ENCODE measurements at places on chromosomes 2 and 18.

GRCh38 chr2:234913208-234913626 lies 38.6 kb upstream of the SH3BP4 start:
- DNase-seq, result no peak

- DNase-seq, result peak; percentile 75
These were observed 134.4 kb upstream of the SEC11C start for GRCh38 chr18:59005262-59005661.

DNA sequence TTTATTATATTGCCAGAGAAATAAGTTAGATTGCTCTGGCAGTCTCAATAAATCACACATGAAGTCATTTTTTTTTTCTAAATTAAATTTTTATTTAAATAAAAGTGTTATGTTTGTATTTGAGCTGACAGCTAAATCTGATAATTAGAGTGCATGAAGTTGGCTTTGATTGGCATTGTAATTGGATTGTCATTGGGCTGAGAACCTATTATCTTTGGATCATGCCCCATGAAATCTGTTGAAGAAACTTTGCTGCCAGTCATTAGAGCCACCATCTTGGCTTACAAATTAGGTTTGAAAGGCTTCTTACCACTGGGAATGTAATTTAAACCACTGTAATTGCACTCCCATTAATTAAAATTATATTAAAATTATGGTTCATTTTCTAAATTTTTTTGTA lies 507.9 kb upstream of the FANCL start:
- DNase-seq, result no peak

DNA sequence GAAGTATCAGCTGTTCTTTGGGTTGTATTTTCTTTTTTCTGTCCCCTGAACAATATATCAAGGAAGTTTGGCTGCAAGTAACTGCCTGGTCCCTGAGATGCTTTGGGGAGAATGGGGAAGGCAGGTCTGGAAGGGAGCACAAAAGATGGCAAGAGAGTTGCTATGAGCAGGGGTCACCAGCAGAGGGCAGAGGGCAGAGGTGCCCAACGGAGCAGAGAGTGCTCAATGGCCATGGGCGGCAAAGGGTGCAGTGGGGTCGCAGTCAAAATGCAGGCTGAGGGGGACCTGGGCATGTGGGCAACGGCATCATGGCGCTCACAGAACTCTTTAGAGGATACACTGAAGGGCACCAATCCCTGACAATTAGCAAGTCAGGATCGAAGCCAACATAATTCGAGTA lies 107.7 kb upstream of the ATP8B1 start:
- DNase-seq, result no peak

DNA sequence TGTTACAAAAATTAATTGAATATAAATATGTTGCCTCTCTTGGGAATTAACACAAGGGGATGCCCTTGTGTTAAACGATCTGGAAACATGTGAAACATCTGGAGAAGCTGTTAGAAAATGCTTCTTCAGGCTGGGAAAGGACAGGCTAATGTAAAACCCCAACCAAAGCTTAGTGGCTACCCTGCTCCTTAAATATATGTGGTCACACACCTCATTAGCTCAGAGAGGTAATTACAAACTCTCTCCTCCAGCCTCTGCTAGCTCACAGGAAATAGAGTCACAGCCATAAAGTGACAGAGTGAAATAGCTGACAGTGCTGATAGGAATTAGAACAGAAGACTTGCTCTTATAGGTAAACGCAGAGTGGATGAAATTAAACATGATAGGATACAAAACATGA lies 155.9 kb downstream of the RAB3GAP1 start:
- DNase-seq, result no peak

- DNase-seq, result no peak
These were observed 117.9 kb downstream of the PTRHD1 start for GRCh38 chr2:24675338-24675737.

DNA sequence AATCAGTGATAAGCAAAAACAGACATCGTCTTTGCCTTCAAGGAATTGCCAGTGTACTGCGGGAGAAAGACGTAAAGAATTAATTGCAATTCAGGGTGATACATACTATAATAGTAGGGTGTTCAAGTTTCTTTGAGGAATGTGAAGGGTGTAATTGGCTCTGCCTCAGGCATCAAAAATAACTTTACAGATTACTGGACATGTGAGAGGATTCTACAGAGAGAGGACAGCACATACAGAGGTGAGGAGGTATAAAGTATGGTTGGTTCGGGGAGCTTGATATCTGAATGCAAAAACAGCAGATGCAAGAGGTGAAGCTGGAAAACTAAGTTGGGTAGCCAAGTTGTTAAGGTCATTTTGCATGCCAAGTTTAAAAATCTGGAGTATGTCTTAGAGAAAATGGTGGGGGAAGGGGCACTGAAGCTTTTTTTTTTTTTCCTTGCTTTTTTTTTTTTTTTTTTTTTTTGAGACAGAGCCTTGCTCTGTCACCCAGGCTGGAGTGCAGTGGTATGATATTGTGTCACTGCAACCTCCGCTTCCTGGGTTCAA lies 227.5 kb upstream of the FOSL2 start:
- DNase-seq, result no peak

- no peak for DNase-seq
These were observed 22.5 kb upstream of the TCF4 start for GRCh38 chr18:55610506-55610905.

- DNase-seq, result no peak
These were observed at the start of gene ARMC9 for GRCh38 chr2:231198291-231199173. Gene ARMC9 (plus strand): TSS chr2:231198631. CDS start chr2:231206239, 7,608 bp downstream.

GRCh38 chr2:37918742-37919186 lies 6.3 kb upstream of the RMDN2 start:
- no peak for DNase-seq

GRCh38 chr18:10329101-10329500 lies 125.3 kb upstream of the APCDD1 start:
- peak; percentile 63 for DNase-seq

DNA sequence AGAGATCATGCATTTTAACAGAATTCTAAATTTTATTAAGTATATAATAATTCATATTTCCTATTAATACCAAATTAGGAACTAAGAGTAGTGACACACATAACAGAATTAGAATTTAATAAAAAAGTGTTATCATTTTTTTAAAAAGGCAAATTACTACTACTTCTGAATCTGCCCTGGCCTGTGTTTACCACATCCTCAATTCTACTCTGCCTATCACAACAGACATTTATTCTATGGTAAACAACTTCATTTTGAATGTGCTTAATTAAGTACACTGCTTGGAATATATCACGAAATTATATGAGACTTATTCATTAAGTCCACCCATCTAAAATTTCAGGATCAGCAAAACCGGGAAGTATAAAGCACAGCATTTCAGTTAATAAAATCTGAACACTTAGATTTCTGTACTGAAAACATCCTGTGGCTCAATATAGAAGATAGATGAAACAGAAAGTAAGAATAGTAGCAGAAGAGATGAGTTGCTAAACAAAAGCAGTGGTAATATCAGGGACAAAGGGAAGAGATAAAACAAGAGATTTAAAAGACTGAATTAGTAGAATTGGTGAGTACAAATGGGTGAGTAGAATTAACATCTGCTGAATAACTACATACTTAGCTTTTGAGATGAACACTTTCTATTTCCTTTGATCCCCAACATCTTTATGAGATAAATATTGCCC lies 3.7 kb downstream of the SMC6 start:
- DNase-seq, result no peak

- DNase-seq, result no peak
These were observed 2.2 kb downstream of the SIX3 start for GRCh38 chr2:44943693-44944101.

DNA sequence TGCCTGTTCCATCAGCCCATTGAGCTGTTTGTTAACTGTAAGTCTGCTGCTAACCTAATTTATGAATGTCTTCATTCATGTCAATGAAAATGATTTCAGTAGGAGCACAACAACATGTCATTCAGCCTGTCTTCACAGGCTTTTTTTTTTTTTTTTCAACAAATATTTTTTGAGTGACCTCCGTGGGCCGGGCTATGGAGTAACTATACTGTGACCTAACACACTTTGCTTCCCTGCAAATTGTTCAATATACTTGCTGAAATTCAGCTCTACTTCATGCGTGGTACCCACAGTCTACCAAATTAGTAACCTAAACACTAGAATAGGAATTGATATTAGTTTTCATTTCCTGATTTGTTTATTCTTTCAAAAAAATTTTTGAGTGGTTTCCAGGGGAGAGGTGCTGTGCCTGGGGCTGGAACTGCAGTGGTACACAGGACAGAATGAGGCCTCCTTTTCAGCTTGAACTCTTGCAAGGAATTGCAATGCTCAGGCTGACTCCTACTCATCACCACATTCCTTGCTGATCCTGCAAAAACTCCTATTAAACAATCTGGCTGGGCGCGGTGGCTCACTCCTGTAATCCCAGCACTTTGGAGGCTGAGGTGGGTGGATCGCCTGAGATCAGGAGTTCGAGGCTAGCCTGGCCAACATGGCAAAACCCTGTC lies 87.1 kb downstream of the CDH20 start:
- DNase-seq, result no peak

- no peak for DNase-seq
These were observed 193.8 kb downstream of the SEPTIN10 start for GRCh38 chr2:109419960-109420370.

- DNase-seq, result no peak
These were observed 1.0 kb upstream of the HJURP start for GRCh38 chr2:233855345-233855744.

GRCh38 chr2:120565095-120565460 lies 170.6 kb upstream of the GLI2 start:
- no peak for DNase-seq

GRCh38 chr2:239601880-239602279 lies 201.1 kb upstream of the HDAC4 start:
- DNase-seq, result no peak

- no peak for DNase-seq
These were observed 133.4 kb downstream of the RTP5 start for GRCh38 chr2:242002944-242003343.

DNA sequence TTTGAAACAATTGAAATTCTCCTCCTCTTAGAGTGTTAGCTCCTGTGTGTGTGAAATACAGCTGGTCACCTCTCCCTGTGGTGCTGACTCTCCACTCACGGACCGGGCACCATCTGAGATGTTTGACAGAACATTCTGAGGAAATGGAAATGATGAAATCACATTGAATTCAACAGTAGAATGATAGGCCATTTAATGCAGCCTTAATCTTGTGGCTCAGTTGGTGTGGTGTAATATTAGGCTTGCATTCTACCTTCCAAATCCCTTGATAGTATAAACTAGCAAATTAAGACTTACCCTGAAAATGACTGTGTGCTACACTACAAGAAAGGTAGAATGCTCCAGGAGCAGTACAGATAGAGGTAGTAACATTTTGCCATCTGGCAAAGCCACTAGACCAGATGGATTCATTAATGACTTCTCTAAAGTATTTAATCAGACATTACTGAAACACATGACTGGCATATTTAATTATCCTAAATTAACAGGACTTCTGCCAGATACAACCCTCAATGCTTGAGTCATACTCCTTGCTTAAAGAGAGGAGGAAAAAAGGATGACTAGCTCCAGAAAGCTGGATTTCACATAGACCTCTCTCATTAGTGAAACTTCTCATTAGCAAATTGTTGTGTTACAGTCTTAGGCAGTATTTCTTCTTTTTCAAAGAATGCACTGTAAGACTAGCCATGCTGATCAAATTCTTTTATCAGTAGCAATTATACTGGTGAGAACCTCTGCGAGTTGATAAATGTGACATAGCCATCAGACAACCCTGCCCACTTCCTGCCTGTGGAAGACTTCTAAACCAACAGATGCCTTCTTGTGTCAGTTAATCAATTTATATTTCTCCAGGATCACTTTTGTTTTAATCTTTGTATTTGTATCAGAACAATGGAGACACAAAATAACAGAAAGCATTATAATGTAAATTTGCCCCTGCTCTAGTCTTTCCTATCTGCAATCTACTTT lies 80.6 kb downstream of the EML6 start:
- DNase-seq, result no peak

- DNase-seq, result no peak
These were observed 52.7 kb downstream of the TAF1B start for GRCh38 chr2:9895669-9896590.

- DNase-seq, result no peak
These were observed 188.2 kb downstream of the ALK start for GRCh38 chr2:29733213-29733612.

DNA sequence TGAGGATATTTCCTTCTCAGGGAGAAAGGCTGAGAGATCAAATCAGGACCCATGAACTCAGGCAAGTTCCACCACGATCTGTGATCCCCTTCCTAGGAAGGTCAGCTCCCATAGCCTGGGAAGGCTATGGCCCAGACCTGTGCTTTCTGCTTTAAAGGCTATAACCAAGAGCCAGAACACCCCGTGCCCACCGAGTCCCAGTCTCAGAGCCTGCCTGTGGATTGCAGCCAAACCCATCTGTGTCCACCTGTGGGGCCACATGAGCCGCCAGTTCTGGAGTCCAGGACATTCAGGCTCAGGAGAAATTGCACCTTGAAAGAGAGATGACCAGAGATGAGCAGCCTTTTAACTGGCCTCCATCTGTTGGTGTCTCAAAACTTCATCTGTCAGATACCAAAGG lies 46.9 kb downstream of the MAL start:
- DNase-seq, result no peak

- DNase-seq, result no peak
These were observed 2.2 kb downstream of the CAVIN2 start for GRCh38 chr2:191844706-191845105.

GRCh38 chr2:199806179-199806578 lies 44.8 kb downstream of the FTCDNL1 start:
- no peak for DNase-seq

DNA sequence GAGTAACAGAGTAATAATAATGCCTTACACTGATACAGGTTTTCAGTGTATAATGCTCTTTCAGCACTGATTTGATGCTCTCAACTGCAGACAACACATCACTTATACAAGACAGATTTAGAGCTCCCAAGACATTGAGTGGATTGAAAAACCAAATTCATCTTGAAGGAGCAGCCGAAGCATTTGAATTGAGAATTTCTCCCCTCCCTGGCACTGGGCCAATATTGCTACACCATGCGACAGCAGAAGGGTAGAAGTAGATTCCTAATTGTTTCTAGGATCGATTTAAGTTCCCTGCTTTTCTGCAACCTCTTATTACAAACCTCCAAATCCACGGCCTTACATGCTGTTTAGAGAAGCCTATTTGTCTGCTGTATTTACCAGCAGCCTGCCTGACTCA lies 15.5 kb downstream of the CENPA start:
- no peak for DNase-seq

DNA sequence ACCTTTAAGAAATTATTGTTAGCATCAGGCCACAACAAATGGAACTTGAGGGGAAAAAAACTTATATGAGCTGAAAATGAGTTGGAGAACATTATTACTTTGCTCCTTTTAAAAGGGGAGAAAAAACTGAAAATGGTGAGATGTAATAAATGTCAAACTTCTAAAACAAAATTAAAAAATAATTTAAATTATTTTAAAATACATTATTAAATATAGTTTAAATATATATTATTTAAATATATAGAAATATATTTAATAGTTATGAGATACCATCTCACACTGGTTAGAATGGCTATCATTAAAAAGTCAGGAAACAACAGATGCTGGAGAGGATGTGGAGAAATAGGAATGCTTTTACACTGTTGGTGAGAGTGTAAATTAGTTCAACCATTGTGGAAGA lies 28.9 kb downstream of the RPIA start:
- DNase-seq, result no peak

GRCh38 chr2:113178069-113178746 lies 4.4 kb downstream of the PSD4 start:
- no peak for DNase-seq

All from retinal pigment epithelial cell (primary cell).